ENCODE measurements at places on chromosomes 13 and 19.

DNA sequence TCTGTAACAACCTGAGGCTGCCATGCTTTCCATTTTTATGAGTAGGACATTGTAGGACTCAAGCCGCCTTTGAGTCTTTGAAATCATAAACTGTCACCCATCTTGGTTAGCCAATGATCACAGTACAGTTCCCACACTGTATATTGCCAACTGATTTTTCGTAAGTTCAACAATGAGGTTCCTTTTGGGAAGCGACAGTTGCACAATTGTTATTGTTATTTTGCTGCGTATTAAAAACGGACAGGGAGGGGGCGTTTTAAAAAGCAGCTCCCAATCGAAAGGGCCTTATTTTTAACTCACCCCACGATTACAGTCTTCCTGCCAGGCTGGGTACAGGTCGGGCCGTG lies 601 bp downstream of the SLC46A3 start:
- DNase-seq = no peak

GRCh38 chr19:54128796-54129616 lies 8.6 kb upstream of the CNOT3 start:
- DNase-seq = no peak

DNA sequence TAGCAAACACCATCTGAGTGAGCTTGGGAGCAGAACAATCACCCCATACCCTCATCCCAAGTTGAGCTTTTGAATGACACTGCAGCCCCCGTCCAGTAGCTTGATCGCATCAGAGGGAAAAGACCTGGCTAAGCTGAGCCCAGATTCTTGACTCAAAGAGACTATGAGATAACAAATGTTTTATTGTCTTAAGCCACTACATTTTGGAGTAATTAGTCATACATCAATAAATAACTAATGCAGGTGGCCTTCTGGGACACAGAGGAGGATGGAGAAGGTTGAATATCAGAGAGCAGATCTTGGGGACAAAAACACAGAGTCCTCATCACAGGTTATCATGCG lies 24.6 kb upstream of the IGSF23 start:
- no peak for DNase-seq

- no peak for DNase-seq
Measured at GRCh38 chr19:8138201-8138600, 11.2 kb downstream of the FBN3 start.

- DNase-seq = no peak
Measured at GRCh38 chr13:36883824-36884223, 36.2 kb downstream of the SMAD9 start.

DNA sequence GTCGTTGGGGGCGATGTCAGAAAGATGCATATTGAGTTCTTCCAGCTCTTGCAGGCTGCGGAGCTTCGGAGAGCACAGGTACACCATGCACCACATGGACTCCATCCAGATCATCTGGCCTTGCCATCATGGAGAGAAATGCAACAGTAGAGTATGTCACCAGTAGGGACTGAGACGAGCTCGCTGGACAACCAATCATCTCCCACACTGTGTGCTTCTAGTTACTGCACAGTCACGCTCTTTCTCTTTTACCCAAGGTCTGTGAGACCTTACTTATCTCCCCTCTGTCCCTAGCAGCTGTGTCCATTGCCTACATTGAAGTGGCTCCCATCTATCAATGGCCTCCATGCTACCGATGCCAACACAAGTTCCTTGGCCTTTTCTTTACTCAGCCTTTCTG lies 90.5 kb downstream of the C13orf42 start:
- DNase-seq = no peak

- no peak for DNase-seq
Measured at GRCh38 chr19:51020988-51021651, 1.6 kb upstream of the KLK10 start.

DNA sequence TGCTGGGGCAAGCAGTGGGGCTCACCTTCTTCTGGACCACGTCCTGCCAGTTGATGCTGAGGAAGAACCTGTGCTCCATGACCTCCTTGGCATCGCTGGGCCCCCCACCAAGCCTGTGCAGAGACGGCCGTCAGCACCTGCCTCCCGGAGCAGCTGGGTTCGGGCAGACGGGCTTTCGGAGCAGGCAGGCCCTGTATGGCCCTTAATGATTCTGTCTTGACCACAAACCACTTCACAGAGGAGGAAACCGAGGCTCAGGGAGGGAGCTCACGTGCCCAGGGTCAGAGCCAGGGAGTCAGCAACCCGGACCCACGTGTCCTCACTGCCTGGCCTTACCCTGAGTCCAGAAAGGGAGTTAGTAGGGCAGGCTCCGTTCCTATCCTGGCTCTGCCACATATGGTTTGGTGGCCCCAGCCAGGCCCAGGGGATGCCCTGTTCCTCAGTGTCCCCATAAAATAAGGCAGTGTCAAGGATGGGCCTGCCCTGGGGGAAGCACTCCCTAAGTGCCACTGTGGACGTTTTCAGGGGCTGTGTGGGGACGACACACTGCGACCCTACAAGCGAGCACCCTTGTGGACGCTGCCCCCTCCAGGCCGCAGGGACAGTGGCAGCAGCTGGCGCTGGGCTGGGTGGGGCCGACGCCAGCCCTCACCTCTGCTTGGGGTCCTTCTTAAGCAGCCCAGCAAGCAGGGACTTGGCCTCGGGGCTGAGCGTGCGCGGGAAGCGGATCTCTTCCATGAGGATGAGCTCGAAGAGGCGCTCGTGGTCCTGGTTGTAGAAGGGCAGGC lies 8.9 kb upstream of the CCNP start:
- peak; percentile 57 for DNase-seq

DNA sequence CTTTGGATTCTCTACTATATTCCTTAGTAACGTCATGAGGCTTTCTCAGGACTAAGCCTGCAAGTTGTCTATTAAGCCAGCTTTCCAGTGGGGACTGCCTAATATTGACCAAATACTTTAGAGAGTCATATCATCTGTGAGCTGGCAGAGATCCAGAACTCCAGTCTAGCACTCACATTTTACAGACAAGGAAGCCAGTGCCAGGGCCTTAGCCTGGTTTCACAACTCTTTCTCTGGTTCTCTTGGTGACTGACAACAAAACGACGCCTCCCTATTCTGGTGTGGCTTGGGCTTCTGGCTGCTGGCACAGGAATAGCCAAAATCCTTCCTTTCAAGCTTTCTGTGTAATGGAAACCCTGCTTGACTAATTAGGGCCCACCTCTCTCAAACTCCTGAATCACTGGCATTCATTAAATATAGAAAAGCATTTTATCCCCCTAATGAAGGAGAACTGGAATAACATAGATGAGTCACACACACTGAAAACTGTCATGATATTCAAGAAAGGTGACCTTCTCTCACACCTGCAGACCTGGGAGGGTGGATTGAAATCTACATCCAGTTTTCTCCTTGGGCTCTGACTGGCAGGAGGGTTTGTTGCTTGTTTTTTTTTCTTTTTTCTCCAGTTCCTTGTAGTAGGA lies 75.2 kb upstream of the UBL3 start:
- DNase-seq = no peak

GRCh38 chr13:74204602-74205312 lies 70.6 kb upstream of the KLF12 start:
- no peak for DNase-seq

DNA sequence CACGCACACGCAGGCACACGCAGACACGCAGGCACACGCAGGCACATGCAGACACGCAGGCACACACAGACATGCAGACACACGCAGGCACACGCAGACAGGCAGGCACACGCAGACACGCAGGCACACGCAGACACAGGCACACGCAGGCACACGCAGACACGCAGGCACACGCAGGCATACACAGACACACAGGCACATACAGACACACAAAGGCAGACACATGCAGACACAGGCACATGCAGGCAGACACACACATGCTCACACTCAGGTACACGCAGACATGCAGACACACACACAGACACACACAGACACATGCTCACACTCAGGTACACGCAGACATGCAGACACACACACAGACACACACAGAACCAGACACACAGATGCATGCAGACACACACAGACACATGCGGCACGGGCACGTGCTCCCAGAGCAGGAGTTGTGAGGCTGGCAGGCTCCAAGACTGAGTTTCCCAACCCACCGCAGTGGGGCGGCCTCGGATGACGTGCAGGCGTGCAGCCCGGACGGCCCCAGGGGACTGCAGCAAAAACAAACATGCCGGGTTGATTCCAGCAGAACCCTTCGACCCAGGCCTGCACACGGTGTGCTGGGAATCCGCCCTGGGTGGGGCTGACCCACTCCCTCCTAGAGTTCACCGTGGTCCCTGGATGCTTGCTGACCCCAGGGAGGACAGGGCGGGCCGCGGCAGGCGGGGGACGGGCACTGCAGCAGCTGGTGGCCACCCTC lies 100.0 kb downstream of the GADD45B start:
- no peak for DNase-seq

DNA sequence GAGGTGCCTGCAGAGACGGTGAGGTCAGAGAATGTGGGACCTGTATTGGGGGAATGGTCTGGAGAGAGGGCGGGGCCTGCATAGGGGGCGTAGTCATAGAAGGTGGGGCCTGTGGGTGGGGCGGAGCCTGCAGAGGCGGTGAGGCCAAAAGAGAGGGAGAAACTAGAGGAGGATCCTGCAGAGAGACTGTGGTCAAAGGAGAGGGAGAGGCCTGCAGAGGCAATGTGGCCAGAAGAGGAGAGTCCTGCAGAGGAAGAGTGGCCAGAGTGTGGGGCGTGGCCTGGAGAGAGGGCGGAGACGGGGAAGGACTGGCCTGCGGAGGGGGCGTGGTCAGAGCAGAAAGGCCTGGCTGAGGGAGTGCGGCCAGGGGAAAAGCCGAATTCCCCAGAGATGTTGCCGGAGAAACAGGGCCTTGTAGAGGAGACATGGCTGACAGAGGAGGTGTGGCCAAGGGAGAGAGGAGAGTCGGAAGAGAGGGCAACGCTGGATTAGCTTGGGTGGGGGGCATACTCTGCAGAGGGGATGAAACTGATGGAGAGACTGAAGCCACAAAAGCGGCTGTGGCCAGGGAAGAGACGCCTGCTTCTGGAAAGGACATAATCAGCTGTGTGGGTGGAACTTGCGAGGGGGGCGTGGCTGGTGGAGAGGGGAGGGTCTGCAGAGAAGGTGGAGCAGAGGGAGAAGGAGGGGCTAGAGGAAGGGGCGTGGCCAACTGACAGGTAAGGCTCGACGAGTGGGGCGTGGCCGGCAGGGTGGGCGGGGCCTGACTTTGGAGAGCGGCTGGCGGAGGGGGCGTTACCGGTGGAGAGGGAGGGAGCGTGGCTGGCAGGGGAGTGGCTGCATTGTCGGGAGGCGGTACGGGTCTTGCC lies 2.5 kb downstream of the PRR36 start:
- DNase-seq = peak; percentile 99

DNA sequence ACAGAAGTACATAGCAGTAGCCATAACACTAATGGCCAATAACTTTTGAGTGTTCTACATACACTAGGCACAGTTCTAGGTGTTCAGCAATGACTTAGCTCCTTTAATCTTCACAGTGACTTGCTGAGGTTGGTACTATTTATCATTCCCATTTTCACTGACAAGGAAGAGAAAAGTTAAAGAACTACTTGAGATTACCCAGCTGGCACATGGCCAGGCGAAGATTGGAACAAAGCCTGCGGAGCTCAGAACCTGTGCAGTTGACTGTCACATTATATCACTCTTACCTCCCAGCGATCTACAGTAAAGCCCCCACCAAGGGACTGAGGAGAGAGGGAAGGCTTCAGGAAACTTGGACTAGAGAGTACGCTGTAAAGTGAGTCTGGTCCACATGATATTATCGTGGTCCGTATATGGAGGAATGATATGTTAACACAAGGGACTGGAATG lies 42.4 kb upstream of the WDFY2 start:
- no peak for DNase-seq

DNA sequence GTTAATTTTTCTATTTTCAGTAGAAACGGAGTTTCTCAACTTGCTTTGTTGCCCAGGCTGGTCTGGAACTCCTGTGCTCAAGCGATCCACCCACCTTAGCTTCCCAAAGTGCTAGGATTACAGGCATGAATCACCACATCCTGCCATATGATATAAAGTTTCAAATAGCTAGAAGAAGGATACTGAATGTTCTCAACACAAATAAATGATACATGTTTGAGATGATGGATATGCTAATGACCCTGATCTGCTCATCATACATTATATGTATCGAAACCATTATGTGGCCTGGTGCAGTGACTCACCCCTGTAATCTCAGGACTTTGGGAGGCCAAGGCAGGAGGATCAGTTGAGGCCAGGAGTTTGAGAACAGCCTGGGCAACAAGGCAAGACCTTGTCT lies 11.5 kb downstream of the CIB3 start:
- no peak for DNase-seq

DNA sequence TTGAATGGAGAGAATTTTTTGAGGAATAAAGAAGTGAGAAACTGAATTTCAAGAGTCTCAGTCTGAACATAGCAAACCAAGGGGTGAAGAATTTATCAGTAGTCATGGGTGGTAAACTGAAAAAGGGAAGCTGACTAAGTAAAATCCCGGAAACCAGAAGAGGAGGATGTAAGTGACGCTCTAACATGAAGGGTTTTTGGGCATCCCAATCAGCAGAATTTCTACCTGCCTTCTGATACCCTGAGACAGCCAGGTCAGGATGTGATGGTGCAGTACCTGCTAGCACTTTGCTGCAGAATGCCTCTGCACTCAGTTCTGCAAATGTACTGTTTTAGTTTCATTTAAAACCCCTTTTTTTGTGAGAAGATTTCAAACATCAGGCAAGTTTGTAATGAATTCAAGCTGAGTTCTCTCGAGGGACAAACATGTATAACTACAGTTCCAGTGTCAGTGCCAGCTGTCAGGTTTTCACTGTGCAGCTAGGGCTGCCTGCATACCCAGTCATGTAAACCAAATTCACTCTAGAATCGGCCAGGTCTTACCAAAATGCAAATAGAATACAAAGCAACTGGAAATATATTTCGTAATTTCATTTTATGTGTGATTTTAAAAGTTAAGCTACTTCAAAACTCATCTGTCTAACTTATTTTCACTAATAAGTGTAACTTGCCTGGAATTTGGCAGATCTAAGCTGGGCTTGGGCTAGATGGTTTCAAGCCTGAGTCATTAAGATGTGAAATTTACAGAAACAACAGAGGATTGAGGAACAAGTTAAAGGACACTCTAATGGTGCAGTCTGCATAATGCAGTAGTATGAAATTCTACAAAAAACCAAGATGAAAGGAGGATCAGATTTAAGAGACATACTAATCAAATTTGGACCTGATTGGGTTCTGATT lies 13.8 kb downstream of the METTL21C start:
- DNase-seq = no peak

All from RWPE2 (cell line).